ENCODE measurements at places on chromosomes 1 and 21.
A peak's percentile ranks its signal among the peaks of the same experiment; 100 is the strongest.

- DNase-seq, result peak; percentile 30
Measured at GRCh38 chr21:18369115-18369514, 34.5 kb downstream of the TMPRSS15 start.

DNA sequence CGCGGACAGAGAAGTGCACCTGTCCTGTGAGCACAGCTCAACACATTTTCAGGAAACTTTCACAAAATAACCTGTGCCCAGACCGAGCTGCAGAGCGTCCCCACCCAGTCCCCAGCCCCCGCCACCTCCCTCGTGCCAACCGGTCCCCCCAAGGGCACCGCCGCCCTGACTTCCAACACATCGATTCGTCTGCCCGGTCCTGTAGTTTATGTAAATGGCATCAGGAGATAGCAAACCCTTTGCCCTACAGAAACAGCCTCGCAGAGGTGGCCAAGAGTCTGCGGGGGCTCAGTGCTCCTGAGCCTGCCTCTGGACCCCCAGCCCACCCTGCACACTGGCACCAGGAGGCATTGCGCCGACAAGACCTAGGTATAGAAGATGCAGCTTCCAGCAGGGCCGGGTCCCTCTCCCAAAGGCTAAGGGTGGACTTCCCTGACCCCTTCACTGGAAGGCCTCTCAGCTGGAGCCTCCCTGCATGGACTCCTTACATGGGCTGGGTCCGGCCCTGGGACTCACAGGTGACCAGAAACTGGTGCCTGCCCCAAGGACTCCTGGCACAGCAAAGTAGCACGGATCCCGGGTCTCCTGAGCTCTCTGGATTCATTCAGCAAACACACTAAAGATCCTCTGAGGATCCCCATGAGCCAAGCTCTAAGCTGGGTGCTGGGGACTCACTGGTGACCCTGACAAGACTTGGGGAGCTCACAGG, 6.6 kb upstream of the PLEKHG5 start:
- no peak for DNase-seq

DNA sequence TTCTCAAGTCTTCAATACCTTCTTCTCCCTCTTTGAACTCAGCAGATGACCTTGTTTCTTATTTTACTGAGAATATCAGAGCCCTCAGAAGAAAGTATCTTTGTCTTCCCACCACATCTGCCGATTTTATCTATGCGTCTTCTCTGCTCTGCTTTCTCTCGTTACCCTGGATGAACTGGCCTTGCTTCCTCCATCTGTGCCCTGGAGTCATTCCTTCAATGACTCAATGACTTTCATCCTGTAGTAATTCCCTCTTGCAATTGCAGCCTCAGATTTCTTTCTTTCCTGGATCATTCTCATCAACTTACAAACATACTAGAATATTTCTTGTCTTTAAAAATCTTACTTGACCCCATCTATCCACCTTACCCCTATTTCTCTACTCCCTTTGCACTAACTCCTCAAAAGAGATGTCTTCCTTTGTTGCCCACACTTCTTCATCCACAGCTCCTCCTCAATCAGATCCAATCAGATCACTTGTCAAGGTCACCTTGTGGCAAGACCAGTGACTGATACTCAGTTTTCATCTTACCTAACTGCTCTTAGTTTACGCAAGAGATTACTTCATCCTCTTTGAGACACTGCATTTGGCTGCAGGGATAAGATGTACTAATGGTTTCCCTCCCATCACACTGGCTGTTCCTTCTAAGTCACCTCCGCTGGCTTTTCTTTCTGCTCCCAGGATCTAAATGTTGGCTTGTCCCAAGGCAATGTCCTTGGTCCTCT, 8.2 kb upstream of the TGFBR3 start:
- peak; percentile 9 for DNase-seq

DNA sequence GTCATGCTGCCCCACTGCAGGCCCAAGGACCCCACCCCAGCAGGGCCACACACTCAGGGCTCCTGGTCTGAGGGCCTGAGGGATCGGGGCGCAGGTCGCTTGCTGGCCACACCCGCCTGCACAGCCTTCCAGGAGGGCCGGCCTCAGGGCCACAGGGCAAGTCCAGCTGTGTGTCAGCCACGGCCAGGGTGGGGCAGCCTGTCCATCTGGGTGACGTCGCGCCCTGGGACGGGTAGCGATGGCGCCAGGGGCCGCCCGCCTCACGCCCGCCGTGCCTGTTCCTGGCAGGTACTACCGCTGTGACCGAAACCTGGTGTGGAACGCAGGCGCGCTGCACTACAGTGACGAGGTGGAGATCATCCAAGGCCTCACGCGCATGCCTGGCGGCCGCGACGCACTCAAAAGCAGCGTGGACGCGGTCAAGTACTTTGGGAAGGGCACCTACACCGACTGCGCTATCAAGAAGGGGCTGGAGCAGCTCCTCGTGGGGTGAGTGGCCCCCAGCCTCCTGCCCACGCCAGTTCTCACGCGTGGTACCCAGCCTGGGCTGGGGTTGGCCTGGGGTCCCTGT, 2.5 kb downstream of the COL6A1 start:
- no peak for DNase-seq

GRCh38 chr1:185600641-185601040, 133.6 kb upstream of the HMCN1 start:
- DNase-seq, result no peak

DNA sequence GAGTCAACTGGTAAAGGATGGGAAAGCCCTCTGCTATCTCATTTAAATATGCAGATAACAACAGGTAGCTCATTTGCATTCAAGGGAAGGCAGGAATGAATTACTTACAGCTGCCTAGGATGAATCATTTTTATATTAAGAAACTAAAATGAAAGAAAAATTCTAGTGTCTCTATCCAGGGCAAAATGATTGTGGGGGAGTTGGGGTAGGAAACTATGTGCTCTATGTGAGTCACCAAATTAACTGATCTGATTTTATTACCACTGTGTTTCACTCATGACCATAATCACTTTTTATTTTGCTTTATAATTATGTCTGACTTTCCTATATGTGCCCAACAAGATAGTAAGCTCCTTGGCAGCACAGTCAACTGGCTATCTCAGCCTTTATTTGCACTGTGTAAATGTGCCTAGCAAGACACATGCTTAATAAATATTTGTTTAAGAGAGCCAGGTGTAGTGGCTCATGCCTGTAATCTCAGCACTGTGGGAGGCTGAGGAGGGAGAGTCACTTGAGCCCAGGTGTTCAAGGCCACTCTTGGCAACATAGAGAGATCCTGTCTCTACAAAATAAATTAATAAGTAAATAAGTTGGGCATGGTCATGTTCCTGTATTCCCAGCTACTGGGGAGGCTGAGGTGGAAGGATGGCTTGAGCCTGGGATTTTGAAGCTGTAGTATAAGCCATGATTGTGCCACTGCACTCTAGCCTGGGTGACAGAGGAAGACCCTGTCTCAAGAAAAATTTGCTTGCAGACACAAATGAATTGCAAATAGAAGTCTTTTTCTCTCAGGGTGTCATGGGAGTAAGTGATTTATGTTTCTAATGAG, 84.1 kb downstream of the SPAG17 start:
- no peak for DNase-seq

- no peak for DNase-seq
Measured at GRCh38 chr1:203557390-203557789, 63.4 kb downstream of the OPTC start.

DNA sequence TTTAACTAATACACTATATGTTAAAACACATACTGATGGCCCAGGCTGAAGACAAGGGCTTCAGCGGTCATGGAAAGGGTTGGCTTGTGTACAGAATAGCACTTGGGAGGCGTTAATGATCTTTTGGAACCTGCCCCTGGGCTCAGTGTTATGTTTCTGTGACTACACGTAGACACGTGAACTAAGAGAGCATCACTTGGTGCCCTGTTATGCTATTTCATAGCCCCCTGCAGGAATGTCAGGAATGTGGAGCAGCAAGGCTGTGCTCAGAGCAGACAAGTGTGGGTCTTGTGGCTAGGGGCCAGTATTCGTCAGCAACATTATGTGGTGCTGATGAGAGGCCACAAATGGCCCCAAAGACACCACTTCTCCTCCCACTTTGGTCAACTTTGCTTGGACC, 132.4 kb downstream of the MAP3K21 start:
- DNase-seq, result no peak

GRCh38 chr1:184285401-184286087, 101.3 kb upstream of the C1orf21 start:
- no peak for DNase-seq

GRCh38 chr1:185487936-185488335, 170.9 kb upstream of the IVNS1ABP start:
- no peak for DNase-seq

GRCh38 chr1:220767312-220768125, 19.2 kb upstream of the MTARC1 start:
- DNase-seq, result peak; percentile 47

- no peak for DNase-seq
Measured at GRCh38 chr1:154155251-154155650, 378 bp upstream of the NUP210L start.

- no peak for DNase-seq
Measured at GRCh38 chr1:19596065-19596713, 47.9 kb upstream of the NBL1 start.

GRCh38 chr1:4060850-4061249, 160.8 kb upstream of the C1orf174 start:
- DNase-seq, result no peak

All from NB4 (cell line).